ENCODE measurements at places on chromosomes 2 and 18. TPM values are rescaled to one million over a fixed set of nuclear protein-coding genes. Genes with fewer than 3 reads are reported as not detected.

Gene DAW1
- total RNA-seq: 1.2 TPM

Gene GPR17
- total RNA-seq: 4.1 TPM

Gene MYO1B
- 85.2 TPM for total RNA-seq

Gene EFEMP1
- total RNA-seq: 7.3 TPM

Gene RAB6C
- 0.41 TPM for total RNA-seq

Gene LRRC30
- not detected for total RNA-seq

Gene DCDC2C
- 1.2 TPM for total RNA-seq

- no peak for DNase-seq
Observed at GRCh38 chr18:53610957-53611356, 613.5 kb downstream of the MBD2 start.

- no peak for DNase-seq
Observed at GRCh38 chr2:19810148-19810547, 91.6 kb downstream of the TTC32 start.

DNA sequence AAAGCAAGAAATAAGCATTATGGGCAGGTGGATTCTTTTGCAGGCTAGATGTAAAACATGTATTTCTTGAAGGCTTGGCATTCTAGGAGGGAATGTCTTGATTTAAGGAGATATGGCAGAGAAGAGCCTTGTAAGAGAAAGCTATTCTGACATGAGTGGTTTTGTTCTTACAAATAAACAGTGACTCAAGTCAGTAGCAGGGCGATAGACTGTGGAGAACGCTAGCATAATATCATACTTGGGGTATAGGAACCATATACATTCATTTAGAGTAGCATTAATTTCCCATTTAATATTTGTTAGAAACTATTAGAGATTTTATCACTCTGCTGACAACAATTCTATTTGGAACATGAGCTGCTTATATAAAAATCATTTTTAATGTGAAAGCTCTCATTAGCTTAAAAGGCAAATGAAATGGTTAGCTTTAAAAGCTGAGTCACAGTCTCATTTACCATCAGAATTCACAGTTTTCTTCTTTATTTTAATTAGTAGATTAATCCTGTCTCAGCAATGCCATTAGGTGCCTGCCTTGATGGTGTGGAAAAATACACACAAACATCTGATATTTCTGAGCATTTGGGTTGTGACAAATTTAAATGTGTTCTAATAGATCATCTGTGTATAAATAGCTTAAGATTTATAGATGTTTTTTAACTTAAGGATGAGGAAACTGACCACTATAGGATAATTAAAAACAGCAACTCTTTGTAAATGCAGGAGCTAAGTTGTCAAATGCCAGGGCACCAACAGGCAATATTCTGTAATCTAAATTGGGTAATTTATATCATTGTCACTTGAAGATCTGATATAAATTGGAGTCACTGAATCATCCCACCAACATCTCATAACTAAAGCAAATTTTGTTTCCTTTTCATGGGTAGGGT is 276.7 kb downstream of the PLCL1 start:
- no peak for DNase-seq

- DNase-seq: peak; percentile 55
Observed at GRCh38 chr2:239979243-239980023, 45.7 kb downstream of the NDUFA10 start.

- no peak for DNase-seq
Observed at GRCh38 chr2:224753743-224754540, 37.8 kb upstream of the CCDC195 start.

- DNase-seq: no peak
Observed at GRCh38 chr2:37590119-37590571, 81.3 kb downstream of the CDC42EP3 start.

DNA sequence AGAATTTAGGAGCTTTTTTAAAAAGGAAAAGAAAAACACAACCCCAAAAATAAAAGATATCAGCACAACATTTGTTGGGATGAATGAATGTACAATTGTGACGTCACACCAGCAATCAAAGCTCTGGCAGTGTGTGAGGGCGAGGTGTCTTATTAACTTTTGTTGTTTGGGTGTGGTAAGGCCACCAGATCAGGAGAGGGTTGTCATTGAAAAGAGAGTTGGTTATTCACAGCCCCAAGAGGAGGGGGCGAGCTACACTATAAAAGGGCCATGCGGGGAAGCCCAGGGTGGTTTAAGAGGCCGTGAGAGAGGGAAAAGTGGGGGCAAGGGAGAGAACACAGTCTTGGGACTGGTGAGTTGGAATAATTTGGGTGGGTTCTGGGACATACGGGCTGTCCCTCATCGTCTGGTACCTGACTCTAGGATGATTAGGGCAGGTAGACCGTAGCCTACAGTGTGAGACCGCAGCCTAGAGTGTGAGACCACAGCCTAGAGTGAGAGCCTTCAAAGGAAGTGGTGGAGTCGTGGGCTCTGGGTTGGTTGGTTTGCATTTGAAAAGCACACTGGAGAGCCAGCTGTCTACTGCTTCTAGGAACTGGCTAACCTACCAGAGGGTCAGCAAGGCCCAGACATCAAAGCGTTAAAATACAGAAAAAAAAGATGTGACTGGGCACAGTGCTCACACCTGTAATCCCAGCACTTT is 128.4 kb downstream of the INO80D start:
- DNase-seq: no peak

DNA sequence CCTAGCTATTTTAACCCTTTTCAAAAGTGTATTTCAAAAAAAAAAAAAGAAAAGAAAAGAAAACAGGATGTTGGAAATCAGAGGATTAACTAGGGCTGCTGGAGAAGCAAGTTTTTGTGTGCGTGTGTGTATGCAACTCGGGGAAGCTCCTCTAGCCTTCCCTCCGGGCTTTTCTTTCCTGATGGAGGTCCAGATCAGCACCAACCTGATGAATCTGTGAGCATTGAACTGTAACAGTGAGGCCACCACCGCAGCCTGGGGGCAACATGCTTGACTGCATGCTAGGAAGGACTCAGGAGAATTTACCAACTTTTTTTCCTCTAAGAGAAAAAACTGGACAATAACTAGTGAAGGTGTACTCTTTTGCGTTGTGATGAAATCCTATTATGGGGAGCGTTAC is 2.3 kb downstream of the OBSL1 start:
- DNase-seq: peak; percentile 5

GRCh38 chr2:51807229-51807628 is 775.3 kb upstream of the NRXN1 start:
- DNase-seq: no peak

DNA sequence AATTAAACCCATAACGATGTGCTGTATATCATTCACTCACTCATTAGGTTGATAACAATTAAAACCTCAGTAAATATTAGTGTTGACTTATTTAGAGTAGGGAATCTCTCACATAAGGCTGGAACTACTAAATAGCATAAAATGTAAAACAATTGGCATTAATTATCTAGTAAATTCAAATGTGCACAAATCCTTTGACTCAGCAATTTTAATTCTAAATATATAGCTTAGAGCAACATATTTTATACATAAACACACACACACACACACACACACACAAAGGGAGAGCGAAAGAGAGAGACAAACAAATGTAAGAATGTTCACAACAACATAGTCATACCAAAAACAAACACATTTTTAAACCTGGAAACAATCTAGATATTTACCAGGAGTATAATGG is 443.1 kb upstream of the KCNH7 start:
- no peak for DNase-seq

DNA sequence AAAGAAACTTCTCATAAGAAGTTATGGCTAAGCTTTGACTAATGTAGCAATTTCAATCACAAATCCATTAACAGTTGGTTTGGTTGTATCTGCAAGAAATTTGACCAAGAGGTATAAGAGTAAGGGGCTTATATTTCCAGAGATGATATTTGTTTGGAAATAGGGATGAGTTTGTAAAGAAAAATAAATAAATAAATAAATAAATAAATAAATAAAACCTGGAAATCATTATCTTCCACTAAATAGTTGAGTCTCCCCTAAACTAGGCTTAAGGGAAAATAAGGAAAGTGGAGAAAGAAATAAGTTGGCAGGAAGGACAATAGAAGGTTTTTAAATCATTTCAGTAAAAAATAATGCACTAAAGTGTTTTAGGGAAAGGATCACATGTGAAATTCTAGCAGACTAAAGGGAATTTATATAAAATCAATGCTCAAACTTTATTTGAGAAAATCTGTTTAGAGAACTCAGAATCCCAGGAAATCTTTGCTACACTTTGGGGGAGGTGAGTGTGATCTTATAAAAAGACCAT is 23.5 kb upstream of the SCN7A start:
- no peak for DNase-seq

GRCh38 chr2:11365096-11365879 is 20.9 kb upstream of the ROCK2 start:
- no peak for DNase-seq

DNA sequence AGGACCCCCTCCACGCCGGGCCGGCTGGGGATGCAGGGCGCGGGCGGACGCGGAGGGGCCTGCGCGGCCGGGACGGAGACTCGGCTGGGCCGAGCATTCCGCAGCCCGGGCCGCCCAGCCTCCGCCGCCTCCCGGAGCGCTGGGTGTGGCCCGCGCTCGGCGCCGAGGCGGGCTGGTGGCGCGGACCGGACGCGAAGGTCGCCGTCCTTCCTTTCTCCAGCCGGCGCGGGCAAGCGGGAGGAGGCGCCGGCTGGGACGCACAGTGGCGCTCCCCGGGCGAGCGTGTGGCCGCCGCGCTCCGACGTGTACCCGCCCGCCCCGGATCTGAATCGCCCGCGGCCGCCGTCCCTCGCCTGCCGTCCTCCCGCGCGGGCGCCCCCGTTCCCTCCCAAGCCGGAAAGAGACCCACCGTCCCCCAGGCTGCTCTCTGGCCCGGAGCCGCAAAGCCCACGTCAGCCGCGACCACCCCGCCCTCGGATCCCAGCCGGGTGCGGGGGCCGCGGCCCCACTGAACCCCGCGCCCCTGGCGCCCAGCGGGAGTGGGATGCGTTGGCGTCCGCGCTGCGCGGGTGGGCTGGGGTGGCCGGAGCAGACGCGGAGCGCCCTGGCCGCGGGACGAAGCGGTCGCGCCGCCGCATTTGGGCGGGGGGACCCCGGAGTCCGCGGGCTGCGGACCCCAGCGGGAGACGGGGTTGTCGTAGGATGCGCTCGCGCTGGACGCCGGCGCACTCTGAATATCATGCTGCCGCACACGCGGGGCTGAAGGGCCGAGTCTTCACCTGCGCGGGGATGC is 634 bp downstream of the SPATS2L start:
- no peak for DNase-seq

GRCh38 chr2:106789185-106789584 is 96.8 kb downstream of the ST6GAL2 start:
- no peak for DNase-seq

DNA sequence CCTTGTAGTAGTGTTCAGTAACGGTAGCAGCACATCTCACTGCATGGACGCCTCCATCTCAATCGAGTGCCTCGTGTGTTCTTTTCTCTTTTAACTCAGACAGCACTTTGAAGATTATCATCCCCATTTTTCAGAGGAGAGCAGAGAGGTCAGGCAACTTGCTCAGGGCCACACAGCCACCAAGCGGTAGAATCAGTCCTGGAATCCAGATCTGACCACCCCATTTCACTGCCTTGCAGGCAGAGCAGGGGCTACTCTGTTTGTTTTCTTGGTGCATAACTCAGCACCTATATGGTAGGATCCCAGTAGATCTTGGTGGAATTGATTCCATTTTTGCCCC is 129.5 kb downstream of the SMAD7 start:
- DNase-seq: no peak
